ENCODE measurements at places on chromosomes 4 and X. TPM values are rescaled to one million over a fixed set of nuclear protein-coding genes. Genes with fewer than 3 reads are reported as not detected.

DNA sequence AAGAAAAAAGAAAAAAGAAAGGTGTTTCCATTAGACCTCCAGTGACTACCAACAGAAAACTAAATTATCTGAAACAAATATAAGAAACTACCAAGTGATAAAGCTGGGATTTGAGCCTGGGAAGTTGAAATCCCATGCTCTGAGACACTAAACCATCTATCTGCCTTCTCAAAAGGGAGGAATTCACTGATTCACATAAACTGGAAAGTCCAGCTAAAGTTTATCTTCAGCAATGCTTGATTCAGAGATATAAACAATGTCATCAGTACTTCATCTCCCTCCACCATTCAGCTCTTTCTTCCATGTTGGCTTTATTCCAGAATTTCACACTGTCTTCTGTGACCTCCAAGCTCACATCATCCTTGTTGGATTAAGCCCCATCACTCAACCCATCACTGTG lies 96.3 kb downstream of the IQCM start:
- no peaks in the 10 kb centered on the region for H3K4me1 ChIP-seq
- H3K27ac ChIP-seq: no peak overlapping the region
- no peak overlapping the region for H3K4me3 ChIP-seq
- H3K36me3 ChIP-seq: no peaks in the 10 kb centered on the region
- DNase-seq: no peak

DNA sequence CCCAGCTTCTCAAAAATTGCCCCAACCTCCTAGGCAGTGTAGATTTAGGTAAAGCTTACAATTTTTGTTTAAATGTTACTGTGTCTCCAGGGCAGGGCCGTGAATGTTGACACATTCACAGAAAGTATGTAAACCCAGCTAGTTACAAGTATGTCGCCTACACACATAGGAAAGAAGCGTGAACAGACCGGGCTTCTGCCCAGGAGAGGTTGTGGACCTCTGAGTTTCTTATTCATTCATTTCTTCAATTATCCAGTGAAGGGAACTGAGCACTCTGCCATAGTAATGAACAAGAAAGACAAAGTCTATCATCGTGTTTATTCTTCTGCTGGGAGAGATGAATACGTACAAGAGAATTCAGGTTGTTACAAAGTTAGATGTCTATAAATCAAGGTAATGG lies 93.2 kb downstream of the TRIML1 start:
- H3K27ac ChIP-seq: no peak overlapping the region
- H3K4me1 ChIP-seq: no peaks in the 10 kb centered on the region
- H3K36me3 ChIP-seq: no peaks in the 10 kb centered on the region
- no peak overlapping the region for H3K4me3 ChIP-seq
- no peak for DNase-seq

GRCh38 chr4:158771776-158772175 lies 3.0 kb downstream of the FNIP2 start:
- DNase-seq: no peak
- no peaks in the 10 kb centered on the region for H3K36me3 ChIP-seq
- H3K27ac ChIP-seq: no peak overlapping the region
- no peaks in the 10 kb centered on the region for H3K4me1 ChIP-seq
- H3K27me3 ChIP-seq: no peaks in the 10 kb centered on the region
- H3K4me3 ChIP-seq: no peak overlapping the region

GRCh38 chrX:137566746-137567679 lies 1.1 kb downstream of the ZIC3 start:
- H3K27ac ChIP-seq: no peak overlapping the region
- peaks cover 79% of the 10 kb centered on the region for H3K27me3 ChIP-seq
- no peaks in the 10 kb centered on the region for H3K36me3 ChIP-seq

- no peaks in the 10 kb centered on the region for H3K4me1 ChIP-seq
- no peak overlapping the region for H3K4me3 ChIP-seq
- no peaks in the 10 kb centered on the region for H3K27me3 ChIP-seq
- no peak overlapping the region for H3K27ac ChIP-seq
- no peaks in the 10 kb centered on the region for H3K36me3 ChIP-seq
- DNase-seq: no peak
Measured at GRCh38 chrX:18810416-18810815, 103.0 kb downstream of the PPEF1 start.

DNA sequence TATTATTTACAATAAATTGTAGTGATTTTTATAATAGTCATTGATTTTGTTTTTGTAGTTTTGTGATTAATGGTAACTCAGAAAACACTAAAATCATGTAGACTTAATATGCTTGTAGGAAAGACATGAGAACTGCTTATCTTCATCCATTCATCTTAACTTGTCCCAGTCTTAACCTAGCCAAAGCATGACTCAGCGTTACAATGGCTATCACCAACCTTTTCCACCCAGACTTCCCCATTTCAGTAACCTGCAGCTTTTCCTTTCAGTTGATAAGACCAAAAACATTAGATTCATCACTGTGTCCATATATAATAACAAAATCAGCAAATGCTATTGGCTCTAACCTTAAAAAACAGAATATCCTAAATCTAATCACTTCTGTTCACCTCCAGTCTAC lies 106.2 kb upstream of the KLF8 start:
- no peak for DNase-seq
- H3K27me3 ChIP-seq: no peaks in the 10 kb centered on the region
- H3K4me3 ChIP-seq: no peak overlapping the region
- H3K4me1 ChIP-seq: no peaks in the 10 kb centered on the region
- H3K27ac ChIP-seq: no peak overlapping the region

DNA sequence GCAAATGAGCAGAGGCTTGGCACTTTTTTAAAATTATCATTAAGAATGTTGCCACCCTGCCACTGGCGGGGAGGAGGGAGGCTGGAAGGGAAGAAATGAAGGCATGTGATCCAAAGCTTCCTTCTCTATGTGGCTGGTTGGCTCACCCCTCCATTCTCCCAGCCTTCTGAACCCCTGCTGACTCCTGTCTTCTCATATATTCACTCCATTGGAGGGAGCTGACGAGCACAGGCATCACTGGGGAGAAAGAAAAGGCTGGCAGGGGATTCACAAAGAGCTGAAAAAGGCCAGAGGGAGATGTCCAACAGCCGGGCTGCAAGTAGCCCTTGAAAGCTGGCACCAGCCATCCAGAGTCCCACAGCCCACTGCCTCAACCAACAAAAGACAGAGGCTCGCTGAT lies 495.6 kb downstream of the BCOR start:
- H3K36me3 ChIP-seq: no peaks in the 10 kb centered on the region
- no peak overlapping the region for H3K4me3 ChIP-seq
- peaks cover 4% of the 10 kb centered on the region for H3K27me3 ChIP-seq

Gene CHRNA9
- not detected for total RNA-seq

Gene CPZ
- total RNA-seq: 5.5 TPM

Gene ODAPH
- not detected for total RNA-seq

Gene PIR
- 8.3 TPM for total RNA-seq

Gene ZMAT1
- 11.3 TPM for total RNA-seq

Gene GPM6B
- total RNA-seq: 18.0 TPM

All from lung (tissue), 17 donors.